Liver (tissue), 10 donors: ENCODE measurements at places on chromosomes 3 and 15. TPM values are rescaled to one million over a fixed set of nuclear protein-coding genes. Genes with fewer than 3 reads are reported as not detected.

GP5 gene
- polyA plus RNA-seq = 0.15 TPM

SI gene
- not detected for polyA plus RNA-seq

ABI3BP gene
- polyA plus RNA-seq = 2.2 TPM

MCF2L2 gene
- 0.02 TPM for polyA plus RNA-seq

SLC7A14 gene
- under 0.01 TPM for polyA plus RNA-seq

IQCF5 gene
- not detected for polyA plus RNA-seq

GABRB3 gene
- polyA plus RNA-seq = 0.63 TPM

CRABP1 gene
- polyA plus RNA-seq = not detected

PLA2G4E gene
- not detected for polyA plus RNA-seq

WDR93 gene
- polyA plus RNA-seq = 0.08 TPM

NEK10 gene
- not detected for polyA plus RNA-seq

SUSD5 gene
- 0.08 TPM for polyA plus RNA-seq

STT3B gene
- 50.5 TPM for polyA plus RNA-seq

CLDN1 gene
- polyA plus RNA-seq = 57.8 TPM

OR4F6 gene
- not detected for polyA plus RNA-seq
